ENCODE measurements at places on chromosomes 1 and 21.

DNA sequence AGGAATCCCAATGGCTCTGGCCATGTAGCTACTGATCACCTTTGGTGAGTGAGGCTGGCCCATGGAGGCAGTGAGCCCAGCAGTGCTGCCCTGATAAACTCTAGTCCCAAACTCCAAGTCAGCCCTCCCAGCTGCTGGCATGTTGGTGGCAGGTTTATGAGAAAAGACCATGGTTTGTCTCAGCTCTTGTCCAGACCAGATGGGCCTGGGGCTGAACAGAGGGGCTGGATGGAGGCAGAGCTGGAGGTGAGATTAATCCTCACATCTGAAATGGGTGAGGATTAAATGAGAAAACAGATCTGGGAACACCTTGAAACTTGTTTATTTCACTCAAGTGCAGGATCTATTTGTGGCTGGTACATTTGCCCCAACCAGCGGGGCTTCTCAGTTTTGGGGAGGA lies 3.2 kb downstream of the TMEM269 start:
- DNase-seq, result no peak

DNA sequence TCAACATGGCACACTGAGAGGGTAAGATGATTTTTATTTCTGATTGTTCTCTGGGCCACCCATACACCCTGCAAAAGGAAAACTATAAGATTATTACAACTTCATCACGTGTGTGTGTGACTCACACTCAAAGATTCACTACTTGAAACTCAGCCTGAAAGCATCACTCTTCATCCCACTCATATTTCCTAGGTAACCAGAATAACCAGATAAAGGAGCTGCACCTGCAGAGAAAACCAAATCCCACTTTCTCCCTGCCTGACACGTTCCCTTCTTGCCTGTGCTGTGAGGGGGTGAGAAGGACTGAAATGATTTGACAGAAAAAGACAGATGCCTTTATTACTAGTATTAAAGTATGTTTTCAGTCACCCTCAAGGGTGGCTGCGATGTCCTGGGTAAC lies 131.6 kb downstream of the TGFBR3 start:
- DNase-seq, result peak; percentile 40

DNA sequence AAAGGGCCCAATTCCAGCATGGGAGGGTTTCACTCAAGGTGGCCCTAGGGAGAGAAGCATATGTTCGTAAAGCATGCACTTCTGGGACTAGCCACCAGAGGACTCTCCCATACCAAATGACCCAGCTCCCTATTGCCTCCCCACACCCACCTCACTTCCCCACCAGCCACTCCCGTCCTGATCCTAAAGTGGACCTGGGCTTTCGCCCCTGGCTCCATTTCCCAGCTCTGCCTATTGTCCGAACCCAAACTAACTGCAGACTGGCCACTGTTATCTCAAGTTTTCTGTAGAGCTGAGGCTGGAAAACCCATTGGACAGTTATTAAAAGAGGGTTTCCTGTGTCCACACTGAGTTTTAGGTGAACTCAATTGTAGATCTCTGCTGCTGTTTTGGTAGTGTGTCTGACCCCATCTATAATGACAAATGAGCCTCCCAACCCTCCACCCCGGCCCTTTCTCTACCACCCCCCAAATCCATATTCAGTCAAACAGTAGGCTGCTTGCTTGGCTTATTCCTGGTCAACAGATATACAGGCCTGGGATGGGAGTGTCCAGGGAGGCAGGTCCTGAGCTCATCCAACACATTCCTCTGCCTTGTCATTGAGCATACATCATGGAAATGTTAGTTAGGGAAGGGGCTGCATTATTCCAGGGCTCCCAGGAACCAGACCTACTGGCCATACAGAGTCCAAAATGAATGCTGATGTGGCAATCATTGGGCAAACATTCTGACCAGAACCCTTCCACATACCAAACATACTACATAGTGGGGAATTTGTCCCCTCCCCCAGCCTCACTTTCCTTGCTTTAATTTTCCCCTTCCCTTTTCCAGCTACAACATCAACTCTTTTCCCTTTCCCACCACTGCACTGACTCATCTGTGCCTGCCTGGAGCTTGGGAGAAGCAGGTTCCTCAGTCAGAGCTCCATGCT lies 59.2 kb downstream of the ABCA4 start:
- DNase-seq, result peak; percentile 8

DNA sequence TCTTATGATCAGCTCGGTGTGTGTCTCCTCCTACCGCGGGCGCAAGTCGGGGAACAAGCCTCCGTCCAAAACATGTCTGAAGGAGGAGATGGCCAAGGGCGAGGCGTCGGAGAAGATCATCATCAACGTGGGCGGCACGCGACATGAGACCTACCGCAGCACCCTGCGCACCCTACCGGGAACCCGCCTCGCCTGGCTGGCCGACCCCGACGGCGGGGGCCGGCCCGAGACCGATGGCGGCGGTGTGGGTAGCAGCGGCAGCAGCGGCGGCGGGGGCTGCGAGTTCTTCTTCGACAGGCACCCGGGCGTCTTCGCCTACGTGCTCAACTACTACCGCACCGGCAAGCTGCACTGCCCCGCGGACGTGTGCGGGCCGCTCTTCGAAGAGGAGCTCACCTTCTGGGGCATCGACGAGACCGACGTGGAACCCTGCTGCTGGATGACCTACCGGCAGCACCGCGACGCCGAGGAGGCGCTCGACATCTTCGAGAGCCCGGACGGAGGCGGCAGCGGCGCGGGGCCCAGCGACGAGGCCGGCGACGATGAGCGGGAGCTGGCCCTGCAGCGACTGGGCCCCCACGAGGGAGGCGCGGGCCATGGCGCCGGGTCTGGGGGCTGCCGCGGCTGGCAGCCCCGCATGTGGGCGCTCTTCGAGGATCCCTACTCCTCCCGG lies 1.5 kb downstream of the KCNC4 start:
- DNase-seq, result no peak

- no peak for DNase-seq
Measured at GRCh38 chr1:12480748-12481362, 137.2 kb downstream of the DHRS3 start.

DNA sequence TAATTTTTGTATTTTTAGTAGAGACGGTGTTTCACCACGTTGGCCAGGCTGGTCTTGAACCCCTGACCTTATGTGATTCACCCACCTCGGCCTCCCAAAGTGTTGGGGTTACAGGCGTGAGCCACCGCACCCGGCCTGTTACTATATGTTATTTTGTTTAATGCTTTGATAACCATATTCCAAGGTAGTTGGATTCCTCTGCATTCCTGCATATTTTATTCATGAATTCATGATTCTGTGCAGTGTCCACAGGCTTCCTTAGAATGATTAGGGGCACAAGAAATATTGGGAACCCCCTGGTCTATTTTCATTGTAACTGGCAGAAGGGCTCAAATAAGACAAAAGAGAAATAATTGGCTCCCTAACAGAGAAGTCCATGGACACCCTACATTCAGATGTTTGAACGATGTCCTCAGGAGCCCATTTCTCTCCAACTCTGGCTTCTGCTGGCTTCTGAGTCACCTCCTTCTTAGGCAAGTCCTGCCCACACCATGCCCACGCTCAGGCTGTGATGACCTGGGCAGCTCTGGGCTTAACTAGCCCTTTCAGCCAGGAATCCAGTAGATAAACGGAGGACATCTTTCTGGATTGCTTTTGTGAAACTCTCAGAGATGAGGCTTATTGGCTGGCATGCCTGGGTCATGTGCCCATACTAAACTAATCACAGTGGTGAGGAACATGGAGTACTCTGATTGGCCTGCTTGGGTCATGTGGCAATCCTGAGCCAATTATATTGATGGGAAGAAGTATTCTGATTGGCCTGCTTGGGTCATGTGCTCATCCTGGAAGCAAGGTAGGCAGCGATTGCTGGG lies 32.6 kb downstream of the TNFRSF8 start:
- no peak for DNase-seq

DNA sequence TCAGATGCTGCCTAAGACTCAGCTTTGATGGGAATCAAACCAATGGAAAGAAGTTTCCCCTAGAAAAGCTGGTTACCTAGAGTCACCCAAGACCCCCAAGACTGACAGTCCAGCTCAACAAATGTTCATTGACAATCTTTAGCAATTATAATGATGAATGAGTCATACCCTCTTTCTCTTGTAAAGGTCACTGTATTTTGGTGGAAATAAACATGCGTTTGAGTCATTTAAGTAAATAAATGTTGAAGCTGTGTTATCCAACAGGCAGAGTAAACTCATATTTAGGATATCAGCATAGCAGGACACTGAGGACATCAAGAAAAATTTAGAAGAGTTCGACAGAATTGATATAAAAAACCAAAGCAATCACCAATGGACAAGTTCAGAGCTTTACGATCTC lies 295.9 kb downstream of the RGS7 start:
- DNase-seq, result no peak

DNA sequence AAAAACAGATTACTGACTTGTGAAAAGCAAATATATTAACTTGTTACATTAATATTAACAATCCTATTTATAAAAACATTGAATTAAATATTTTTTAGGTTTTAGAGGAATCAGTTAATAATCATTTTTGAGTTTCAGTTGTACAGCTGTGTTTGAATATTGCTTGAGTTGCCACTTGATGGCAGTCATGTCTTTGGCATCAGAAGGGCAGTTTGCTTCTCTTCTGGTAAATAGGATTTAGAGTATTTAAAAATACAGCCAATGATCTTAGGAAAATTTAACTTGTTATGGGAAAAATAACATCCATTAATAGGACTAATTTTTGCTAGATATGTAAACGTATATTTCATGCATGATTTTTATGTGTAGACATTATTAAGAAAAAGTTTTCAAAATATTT lies 234.1 kb downstream of the NCAM2 start:
- DNase-seq, result no peak

GRCh38 chr1:109926662-109927300 lies 16.1 kb downstream of the CSF1 start:
- no peak for DNase-seq

GRCh38 chr1:115839029-115839678 lies 1.8 kb downstream of the NHLH2 start:
- DNase-seq, result no peak

Data from activated T-cell treated with anti-CD3 and anti-CD28 coated beads for 48 hours (primary cell).